ENCODE measurements at places on chromosomes 5 and 9.

DNA sequence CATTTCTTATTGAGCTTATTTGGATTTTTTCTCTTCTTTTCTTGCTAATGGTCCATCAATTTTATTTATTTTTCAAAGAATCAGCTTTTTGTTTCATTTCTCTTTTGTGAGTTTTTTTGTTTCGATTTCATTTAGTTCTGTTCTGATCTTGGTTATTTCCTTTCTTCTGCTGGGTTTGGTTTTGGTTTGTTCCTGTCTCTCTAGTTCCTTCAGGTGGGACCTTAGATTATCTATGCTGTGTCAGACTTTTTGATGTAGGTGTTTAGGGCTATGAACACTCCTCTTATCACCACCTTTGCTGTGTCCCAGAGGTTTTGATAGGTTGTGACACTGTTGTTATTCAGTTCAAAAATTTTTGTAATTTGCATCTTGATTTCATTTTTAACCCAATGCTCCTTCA lies 119.8 kb downstream of the GABRG2 start:
- DNase-seq, result no peak

- no peak for DNase-seq
Observed at GRCh38 chr9:120603010-120603409, 23.0 kb upstream of the CDK5RAP2 start.

DNA sequence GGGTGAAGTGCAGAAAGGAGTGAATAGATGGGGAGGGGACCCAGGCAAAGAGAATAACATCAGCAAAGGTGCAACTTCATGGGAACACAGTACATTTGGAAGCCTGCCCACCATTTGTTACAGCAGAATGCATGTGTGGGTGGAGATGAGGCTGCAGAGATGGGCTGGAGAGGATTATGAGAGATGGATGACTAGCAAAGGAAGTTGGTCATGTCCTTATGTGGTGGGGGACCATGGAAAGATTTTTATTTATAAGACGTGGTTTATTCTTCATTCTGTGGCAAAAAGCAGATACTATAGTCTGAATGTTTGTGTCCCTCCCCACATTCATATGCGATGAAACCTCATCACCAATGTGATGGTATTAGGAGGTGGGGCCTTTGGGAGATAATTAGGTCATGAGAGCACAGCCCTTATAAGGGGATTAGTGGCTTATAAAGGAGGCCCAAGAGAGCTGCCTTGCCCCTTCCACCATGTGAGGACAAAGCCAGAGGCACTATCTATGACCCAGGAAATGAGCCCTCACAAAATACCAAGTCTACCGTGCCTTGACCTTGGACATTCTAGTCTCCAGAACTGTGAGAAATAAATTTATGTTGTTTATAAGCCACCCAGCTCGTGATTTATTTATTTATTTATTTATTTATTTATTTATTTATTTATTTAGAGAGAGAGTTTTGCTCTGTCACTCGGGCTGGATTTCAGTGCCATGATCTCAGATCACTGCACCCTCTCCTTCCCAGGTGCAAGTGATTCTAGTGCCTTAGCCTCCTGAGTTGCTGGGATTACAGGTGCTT lies 483.7 kb downstream of the RAB3C start:
- DNase-seq, result no peak

- DNase-seq, result no peak
Observed at GRCh38 chr5:154313360-154314017, 123.0 kb downstream of the GALNT10 start.

DNA sequence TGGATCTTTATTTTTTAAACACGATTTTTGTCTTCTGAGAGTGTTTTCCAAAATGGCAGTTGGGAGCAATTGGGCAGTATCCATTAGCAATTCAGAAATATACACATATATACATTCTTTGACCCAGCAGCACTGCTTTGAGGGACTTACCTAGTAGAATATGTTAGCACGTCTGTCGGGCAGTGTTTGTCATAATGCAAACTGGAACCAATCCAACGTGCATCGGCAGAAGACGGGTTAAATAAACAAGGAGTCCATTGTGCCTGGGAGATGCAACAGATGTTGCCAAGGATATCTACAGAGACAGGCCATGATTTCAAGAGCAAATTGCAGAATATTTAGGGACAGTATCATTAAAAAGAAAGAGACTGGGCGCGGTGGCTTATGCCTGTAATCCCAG lies 107.0 kb downstream of the COL5A1 start:
- DNase-seq, result no peak

GRCh38 chr5:164235300-164235891 lies 730.0 kb downstream of the MAT2B start:
- no peak for DNase-seq

GRCh38 chr9:129938291-129938979 lies 103.2 kb downstream of the USP20 start:
- no peak for DNase-seq

DNA sequence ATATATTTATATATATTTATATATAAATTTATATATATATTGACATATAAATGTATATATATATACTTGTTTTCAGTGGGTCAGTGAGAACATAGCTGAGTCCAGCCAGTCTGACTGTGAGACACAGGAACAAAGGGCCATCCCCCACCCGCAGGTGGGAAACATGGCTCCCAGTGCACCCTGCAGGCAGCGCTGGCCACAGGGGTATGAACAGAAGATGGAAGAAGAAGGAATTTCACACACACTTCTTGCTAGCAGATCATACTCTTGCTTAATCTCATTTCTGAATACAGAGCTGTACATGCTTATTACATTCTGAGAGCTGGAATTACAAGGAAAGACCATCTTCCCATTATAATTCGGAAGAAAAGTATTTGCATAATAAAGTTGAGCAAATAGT lies 595.4 kb downstream of the IRX1 start:
- no peak for DNase-seq

- no peak for DNase-seq
Observed at GRCh38 chr5:87909382-87909781, 359.3 kb downstream of the TMEM161B start.

DNA sequence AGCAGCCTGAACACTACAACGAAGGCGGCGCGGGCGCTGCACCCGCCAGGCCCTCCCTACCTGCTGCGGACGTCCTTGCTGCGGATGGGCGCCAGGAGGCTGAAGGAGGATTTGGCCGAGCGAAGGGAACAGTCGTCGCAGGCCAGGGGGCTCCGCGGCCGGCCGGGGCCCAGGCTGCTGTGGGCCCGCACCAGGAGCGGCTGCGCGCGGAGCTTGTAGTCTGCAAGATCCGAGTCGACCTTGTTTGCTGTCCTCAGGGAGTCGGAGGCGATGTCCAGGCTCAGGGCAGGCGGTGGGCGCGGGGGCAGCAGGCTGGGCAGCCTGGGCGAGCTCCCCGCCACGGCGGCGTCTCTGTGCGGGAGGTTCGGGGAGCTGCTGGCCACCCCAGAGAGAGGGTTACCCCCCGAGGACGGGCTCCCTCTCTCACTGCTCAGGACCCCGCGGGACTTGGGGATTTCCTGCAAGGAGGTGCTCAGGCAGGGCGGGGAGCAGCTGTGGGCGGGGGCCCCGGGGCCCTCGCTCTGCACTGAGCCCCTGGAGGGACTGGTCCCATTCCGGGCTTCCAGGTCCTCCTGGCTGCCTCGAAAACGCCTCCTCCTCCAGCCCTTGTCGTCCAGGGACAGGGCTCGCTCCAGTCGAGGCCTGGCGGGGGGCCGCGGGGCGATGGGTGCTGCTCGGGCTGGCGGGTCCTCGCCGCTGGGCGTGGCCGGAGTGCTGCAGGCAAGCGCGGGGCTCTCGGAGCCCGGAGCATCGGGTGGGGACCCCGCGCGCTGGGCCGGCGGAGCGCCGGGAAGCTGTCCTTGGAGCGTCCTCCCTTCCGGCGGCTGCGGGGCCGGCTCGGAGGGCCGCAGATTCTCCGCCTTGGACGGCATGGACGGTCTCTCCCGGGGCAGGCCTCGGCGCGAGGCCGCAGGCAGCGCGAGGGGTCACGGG lies 831 bp downstream of the INPP5E start:
- DNase-seq, result no peak

GRCh38 chr9:35385042-35385441 lies 104.9 kb upstream of the RUSC2 start:
- DNase-seq, result no peak

DNA sequence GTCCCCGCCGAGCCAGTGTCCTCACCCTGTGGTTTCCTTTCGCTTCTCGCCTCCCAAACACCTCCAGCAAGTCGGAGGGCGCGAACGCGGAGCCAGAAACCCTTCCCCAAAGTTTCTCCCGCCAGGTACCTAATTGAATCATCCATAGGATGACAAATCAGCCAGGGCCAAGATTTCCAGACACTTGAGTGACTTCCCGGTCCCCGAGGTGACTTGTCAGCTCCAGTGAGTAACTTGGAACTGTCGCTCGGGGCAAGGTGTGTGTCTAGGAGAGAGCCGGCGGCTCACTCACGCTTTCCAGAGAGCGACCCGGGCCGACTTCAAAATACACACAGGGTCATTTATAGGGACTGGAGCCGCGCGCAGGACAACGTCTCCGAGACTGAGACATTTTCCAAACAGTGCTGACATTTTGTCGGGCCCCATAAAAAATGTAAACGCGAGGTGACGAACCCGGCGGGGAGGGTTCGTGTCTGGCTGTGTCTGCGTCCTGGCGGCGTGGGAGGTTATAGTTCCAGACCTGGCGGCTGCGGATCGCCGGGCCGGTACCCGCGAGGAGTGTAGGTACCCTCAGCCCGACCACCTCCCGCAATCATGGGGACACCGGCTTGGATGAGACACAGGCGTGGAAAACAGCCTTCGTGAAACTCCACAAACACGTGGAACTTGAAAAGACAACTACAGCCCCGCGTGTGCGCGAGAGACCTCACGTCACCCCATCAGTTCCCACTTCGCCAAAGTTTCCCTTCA lies 1.4 kb downstream of the GLIS3 start:
- DNase-seq, result no peak

- DNase-seq, result peak; percentile 18
Observed at GRCh38 chr9:96129747-96130146, 172.2 kb downstream of the HSD17B3 start.

GRCh38 chr5:150542933-150543445 lies 35.1 kb downstream of the NDST1 start:
- no peak for DNase-seq
